ENCODE measurements at places on chromosomes 12 and 14. TPM values are rescaled to one million over a fixed set of nuclear protein-coding genes. Genes with fewer than 3 reads are reported as not detected.

The STXBP6 gene
- 0.98 TPM for total RNA-seq

The ADCY4 gene
- total RNA-seq = 5.5 TPM

The PDE6H gene
- not detected for total RNA-seq

The PPP1R36 gene
- total RNA-seq = 0.18 TPM

Measured in left lobe of liver (tissue), 2 donors.